ENCODE measurements at places on chromosomes 2 and 18.

DNA sequence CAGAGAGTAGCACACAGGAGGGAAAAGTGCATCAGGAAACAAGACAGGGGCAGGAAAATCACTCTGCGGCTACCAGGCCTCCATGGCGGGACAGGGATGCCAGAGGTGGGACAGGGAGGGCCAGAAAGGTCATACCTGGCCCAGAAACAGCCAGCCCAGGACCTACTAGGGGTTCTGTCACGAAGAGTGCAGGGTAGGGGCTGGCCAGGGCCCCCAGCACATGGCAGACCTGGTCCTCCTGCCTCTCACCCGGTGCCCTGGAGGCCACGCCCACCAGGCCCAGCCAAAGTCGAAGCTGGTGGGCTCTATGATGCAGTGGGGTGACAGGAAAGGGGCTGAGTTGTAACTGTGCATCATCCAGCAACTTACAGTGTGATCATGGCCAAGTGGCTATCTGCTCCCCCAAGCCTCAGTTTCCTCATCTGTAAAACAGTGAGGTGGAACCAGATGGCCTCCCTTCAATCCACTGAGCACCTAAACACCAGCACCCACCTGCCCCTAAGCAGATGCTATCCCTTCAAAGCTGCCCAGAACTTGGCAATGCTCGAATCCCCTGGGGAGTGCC, 10.6 kb downstream of the CYP26B1 start:
- no peak for DNase-seq

DNA sequence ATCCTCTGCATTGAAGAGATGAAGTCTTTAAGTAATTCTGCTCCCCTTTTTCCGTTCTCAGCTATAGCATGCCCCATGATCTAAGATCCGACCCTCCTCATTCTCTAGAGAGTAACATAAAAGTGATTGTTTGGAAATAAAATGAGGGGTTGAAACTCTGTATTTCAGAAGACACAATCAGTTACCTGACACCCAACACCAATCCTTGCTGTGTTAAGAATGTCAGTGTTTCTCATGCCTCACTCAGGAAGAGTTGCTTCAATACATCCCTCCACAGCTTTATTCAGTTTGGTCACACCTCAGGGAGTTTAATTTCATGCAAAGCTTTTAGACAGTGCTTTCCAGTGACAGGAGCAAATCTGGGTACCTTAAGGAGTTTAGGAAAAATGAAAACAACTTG, 49.9 kb upstream of the RBBP8 start:
- no peak for DNase-seq

GRCh38 chr2:212364112-212364985, 174.3 kb downstream of the ERBB4 start:
- no peak for DNase-seq

GRCh38 chr2:57497489-57498096, 549.0 kb upstream of the VRK2 start:
- DNase-seq, result peak; percentile 20

DNA sequence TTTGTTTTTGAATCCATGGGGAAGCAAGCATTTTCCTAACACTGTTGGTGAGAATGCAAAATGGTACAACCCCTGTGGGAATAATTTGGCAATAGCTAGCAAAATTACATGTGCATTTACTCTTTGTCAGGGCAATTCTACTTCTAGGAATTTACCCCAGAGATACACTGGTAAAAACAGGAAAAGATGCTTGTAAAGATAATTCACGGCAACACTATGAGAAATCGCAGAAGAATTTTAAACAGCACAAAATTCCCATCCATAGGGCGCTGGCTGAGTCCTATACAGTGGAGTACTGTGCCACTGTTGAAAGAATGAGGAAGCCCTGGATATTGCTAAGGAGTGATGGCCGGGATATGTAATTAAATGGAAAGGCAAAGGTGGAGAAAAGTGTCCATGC, 75.8 kb downstream of the DGKD start:
- no peak for DNase-seq

GRCh38 chr2:16948053-16948452, 282.4 kb upstream of the CYRIA start:
- no peak for DNase-seq

DNA sequence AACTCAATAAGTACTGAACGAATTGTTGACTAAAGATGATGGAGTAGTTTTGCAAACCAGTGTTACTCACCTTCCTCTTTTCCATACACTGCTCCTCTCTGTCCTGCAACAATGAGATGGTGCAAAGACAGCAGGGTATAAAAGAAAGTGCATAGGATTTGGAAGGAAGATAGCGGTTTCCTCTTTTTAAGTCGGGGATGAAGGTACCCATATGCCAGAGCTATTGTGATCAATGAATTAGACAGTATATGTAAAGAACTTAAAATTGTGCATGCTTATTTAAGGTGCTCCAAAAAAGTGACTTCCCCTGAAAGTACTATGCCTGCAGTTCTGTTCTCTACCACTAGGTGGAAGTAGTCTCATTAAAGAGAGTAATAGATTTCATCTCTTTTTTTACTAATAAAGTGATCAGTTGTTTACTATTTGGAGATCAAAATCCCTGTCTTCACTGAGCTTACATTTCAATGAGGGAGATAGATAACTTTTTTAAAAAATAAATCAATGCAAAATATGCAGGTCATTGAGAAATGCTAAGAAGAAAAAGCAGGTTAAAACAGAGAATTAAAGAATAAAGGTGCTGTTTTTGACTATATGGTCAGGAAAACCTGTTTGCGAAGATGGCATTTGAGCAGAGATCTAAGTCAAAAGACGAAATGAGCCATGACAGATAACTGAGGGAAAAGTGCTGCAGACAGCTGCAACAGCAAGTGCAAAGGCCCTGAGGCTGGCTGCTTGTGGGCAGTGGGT, 339.7 kb upstream of the SLC14A2 start:
- DNase-seq, result peak; percentile 10

DNA sequence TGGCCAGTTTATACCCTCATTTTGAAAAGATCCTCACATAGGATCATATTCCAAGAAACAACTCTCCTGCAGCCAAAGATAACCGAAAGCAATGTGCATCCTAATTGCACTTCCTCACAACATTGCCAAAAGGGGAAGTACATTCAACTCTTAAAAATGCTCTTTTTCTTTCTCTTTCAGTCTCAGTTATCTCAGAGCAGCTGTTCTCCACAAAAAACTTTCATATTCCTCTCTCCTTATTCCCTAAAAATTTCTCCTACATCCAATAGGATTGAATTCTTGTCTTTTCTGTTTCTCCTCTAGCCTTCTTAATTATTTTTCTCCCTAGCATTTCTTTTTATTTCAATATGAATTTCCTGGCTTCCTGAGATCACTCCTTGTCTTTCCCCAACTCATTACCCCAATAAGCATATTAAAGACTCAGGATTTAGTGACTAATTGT, 7.4 kb upstream of the VRK2 start:
- DNase-seq, result no peak

- DNase-seq, result no peak
Measured at GRCh38 chr2:110114831-110115255, 779 bp downstream of the MALL start.

DNA sequence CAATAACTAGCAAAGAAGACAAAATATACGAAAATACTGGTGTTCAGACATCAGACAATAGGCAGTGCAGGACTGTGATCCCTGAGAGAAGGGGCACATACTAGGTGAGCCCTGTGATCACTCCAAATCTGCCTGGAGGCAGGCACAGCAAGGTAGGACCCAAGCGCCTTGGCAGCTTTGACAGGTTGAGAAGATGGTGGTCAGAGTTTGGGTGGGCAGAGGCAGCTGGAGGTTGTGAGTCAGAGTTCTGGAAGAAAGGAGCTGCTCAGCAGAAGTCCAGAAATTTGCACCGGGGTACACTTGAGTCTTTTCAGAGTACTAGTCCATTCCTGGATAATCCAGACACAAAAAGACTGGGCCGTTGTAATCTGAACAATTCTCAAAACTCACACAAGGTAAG, 14.0 kb downstream of the KIF1A start:
- no peak for DNase-seq

GRCh38 chr2:22196806-22197205, 1073.0 kb downstream of the TDRD15 start:
- DNase-seq, result no peak

DNA sequence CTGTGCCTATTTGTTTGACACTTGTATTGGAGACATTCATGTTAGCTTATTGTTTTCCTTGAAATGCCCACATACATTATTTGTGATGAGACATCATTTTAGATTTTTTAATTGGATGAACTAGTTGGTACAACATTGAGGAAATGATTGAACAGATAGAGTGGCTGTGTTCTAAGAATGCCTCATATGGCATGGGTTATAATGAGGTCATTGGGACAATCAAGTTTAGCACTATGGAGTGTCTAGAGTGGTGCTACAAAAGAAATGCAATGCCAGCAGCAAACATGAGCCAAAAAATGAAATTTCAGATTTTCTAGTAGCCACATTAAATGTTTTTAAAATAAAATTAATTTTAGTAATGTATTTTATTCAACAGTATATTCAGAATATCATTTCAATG, 28.1 kb downstream of the ACVR2A start:
- DNase-seq, result no peak

DNA sequence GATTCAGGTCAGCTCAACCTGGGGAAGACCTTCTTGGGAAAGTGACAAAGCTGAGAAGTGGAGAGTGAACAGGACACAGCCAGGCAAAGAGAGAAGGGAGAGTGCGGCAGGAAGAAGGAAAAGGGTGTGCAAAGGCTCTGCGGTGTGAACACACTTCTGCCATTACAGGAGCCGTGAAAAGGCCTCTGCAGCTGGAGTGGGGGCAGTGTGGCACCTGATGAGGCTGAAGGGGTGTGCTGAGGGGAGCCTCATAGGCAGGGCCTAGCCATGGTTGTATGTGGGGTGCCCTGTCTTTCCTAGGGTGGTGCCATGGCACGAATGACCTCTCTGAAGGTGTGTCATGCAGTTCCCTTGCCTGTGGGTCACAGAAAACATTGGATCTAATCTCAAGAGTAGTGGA, 347.6 kb downstream of the CYRIA start:
- DNase-seq, result no peak

GRCh38 chr2:138028538-138028937, 64.3 kb downstream of the HNMT start:
- DNase-seq, result no peak

- DNase-seq, result no peak
Measured at GRCh38 chr18:44586782-44587524, 93.7 kb upstream of the SETBP1 start.

DNA sequence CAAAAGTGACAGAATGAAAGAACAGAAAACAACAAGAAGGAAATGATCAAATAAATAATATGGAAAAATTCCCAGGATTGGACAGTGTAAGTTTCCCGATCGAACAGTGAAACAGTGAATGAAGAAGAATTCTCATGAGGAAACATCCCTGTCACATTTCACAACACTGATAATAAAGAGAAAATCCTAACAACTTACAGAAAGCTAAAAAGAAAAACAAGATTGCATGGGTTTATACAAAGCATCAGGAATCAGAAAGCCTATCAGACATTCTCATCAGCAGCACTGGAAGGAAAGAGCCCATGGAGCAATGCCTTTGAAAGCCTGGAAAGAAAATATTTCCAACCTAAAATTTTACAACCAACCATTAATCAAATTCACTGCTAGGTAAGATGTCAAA, 9.9 kb upstream of the COL6A3 start:
- DNase-seq, result no peak

- no peak for DNase-seq
Measured at GRCh38 chr2:10750610-10751009, 29.2 kb downstream of the ATP6V1C2 start.

DNA sequence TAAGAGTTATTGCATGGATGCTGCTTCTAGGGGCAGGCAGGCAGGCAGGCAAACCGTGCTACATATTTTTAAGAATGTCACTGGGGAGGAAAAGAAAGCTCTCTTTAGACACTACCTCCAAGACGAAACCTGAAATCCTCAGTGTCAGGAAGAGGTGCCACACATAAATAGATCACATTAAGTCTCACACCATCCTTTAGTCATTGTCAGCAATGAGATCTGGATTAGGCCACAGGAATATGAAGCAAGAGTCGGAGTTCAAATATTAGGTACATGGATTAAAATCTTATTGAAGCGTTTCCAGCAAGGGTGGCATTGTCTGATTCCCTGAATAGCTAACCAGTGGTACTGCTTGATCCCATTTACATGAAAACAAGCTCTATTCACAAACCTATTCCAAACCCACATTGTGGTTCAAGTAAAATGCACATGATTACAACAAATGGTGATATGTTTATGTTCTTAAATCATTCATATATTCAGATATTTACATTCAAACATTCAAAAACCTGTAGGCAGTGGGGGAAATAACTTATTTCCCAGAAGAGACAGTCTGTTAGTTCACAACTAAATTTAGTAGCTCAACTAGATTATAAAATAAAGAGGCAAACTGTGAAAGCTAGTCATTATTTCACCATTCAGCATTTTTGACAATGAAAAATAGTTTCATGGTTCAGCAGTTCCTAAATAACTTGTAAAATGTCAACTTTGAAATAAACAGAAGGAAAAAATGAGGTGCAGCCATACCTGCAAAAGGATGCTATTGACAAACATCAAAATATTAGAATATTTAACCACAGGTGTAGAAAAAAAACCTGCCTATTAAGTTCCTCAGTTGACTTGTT, 195.4 kb upstream of the SIX3 start:
- DNase-seq, result no peak

- DNase-seq, result no peak
Measured at GRCh38 chr2:46132996-46133395, 164.2 kb upstream of the EPAS1 start.

GRCh38 chr18:58338961-58339592, 289.8 kb downstream of the ALPK2 start:
- no peak for DNase-seq

DNA sequence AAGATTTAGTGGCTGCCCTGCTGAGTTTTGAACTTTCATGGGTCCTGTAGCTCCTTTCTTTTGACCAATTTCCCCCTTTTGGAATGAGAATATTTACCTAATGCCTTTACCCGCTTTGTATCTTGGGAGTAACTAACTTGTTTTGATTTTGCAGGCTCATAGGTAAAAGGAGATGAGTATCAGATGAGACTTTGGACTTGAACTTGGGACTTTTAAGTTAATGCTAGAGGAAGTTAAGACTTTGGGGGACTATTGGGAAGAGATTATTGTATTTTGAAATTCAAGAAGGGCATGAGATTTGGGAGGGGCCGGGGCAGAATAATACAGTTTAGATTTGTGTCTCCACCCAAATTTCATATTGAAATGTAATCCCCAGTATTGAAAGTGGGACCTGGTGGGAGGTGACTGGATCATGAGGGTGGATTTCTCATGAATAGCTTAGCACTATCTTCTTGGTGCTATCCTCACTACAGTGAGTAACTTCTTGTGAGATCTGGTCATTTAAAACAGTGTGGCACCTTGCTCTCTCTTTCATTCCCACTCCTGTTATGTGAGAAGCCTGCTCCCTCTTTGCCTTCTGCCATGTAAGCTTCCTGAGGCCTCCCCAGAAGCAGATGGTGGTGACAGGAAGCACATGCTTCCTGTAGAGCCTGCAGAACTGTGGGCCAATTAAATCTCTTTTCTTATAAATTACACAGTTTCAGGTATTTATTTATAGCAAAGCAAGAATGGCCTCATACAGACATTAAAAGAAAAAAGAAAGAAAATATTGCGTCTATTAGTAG, 6.1 kb downstream of the ADI1 start:
- DNase-seq, result no peak

DNA sequence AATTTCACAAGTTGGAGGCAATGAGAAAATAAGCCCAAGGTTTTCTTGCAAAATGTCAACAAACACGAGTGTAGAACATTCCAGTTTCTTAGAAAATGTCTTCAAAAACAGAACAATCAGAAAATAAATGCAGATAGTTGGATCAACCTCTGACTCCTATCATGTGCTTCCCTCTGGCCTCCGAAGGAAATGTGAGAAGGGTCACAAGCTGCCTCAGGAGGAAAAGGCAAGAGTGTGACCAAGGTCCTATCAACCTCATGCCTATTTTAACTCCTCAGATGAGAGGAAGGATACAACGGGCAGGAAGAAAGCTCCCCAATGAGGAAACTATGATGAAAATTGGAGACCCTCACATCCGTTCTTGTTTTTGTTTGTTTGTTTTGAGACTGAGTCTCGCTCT, 7.9 kb downstream of the SCYGR5 start:
- no peak for DNase-seq

Measured in RCC 7860 (cell line).